ENCODE measurements at places on chromosomes 5 and 9. TPM values are rescaled to one million over a fixed set of nuclear protein-coding genes. Genes with fewer than 3 reads are reported as not detected.

Gene LRRTM2
- not detected for total RNA-seq

Gene NFIB
- 25.7 TPM for total RNA-seq

- no peaks in the 10 kb centered on the region for H3K27me3 ChIP-seq
- no peak for DNase-seq
- no peak overlapping the region for H3K4me3 ChIP-seq
Measured at GRCh38 chr5:6261256-6261655, 117.1 kb downstream of the MED10 start.

DNA sequence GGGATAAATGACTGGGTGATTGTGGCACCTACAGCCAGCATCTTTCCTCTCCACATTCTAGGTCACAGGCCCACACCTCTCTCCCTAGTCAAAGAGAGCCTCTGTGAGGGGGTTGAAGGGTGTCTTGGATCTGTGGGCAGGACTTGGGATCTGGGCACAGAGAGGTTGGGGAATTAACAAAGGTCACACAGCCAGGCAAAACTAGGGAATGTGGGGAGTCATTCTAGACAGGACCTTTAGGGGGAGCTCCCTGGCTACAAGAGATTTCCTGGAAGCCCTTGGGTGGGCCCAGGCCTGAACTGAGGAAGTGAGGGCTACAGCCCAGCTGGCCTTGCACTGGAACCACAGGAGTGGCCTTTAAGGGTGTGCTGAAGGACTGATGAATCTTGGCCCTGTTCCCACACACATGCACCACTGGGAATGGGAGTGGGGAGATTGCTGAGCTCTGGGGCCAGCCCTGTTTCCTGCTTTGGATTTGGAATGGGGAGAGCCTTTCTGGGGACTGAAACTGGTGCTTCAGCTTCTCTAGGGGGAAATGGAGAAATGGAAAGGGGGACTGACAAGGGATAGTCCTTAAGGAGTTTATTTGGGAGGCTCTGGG lies 12.4 kb upstream of the CXXC5 start:
- H3K27ac ChIP-seq: no peak overlapping the region
- no peak overlapping the region for H3K4me3 ChIP-seq
- peaks cover 35% of the 10 kb centered on the region for H3K4me1 ChIP-seq
- no peaks in the 10 kb centered on the region for H3K36me3 ChIP-seq
- no peaks in the 10 kb centered on the region for H3K27me3 ChIP-seq
- peak; percentile 73 for DNase-seq

Gene PCDHAC2
- 1.2 TPM for total RNA-seq

Gene CEL
- 0.48 TPM for total RNA-seq

GRCh38 chr5:122151640-122152039 lies 22.3 kb downstream of the ZNF474 start:
- H3K4me3 ChIP-seq: no peak overlapping the region
- no peaks in the 10 kb centered on the region for H3K27me3 ChIP-seq
- no peak overlapping the region for H3K27ac ChIP-seq
- H3K36me3 ChIP-seq: no peaks in the 10 kb centered on the region
- DNase-seq: no peak
- no peaks in the 10 kb centered on the region for H3K4me1 ChIP-seq

DNA sequence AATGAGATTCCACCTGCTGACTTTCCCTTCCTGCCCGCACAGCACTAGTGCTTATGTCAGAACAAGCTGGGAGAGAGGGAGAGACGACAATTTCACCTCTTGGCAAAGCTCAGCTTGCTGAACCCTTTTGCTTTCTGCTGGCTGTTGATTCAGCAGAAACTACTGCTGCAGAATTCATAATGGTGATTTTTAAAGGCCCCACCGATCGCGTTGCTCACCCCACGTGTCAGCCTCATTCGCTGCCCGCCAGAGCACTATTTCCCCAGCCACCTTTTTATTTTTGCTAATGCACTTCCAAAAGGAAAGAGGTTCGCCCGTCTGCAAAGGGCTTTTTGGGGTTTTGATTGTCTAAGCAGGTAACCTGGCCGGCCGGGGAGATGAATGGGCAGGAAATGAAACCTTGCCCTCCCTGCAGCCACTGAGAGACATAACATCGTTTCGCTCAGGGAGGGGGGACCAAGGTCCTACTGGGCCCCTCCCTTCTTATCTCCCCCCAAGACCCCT lies 1.3 kb downstream of the PPP2R2B start:
- DNase-seq: no peak
- no peak overlapping the region for H3K27ac ChIP-seq
- H3K36me3 ChIP-seq: no peaks in the 10 kb centered on the region

Gene PCDHA9
- total RNA-seq: not detected

DNA sequence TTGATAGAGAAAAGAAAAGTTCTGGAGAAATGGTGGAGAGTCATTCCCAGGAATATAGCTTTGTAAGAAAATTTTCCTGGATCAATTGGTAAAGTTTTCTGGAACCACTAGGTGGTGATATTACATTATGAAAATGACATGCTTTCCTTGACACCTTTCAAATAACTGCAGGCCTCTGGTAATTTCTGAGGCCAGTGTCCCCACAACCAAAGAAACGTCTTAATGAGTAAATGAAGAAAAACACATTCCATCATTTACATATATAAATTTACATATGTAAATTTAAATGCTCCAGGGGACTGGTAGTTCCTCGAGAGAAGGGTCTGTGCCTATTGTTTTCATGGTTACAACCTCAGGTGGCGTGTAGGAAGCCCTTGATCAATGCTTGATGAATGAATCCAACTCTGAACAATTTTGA lies 17.2 kb upstream of the RGS3 start:
- no peaks in the 10 kb centered on the region for H3K4me1 ChIP-seq
- no peak overlapping the region for H3K27ac ChIP-seq
- H3K4me3 ChIP-seq: no peak overlapping the region
- no peaks in the 10 kb centered on the region for H3K36me3 ChIP-seq

DNA sequence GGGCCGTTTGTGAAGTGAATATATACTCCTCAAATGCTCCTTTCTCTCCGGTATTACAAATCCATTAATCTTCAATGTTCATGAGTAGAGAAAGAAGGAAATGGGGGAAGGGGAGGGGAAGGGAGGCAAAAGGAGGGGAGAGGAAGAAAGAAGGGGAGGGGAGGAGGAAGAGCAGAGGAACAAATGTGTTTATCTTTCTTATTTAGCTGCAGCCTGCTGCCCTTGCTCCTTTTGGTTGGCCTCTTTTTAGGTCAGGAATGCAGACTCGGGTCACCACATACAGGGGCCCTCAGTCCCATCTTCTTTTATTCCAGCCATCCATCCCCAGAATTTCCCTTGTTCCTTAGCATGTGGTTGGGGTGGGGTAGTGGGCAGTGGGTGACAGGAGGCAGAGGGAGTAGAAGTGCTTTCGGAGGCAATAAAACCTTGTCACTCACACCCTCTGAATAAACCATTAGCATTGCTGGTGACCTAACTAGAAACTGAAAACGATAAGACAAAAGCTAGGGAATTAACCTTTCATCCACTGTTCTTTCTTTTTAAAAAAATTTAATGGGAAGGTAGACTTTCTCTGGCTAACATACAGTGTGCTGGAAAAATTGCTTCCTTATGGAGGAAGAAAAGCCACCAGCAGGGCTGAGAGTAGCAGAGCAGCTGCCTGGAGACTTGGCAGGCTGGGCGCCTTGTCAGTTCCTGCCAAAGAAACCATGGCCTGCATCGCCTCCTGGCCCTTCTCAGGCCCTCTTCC lies 16.8 kb upstream of the PRLR start:
- H3K4me3 ChIP-seq: no peak overlapping the region
- H3K27me3 ChIP-seq: no peaks in the 10 kb centered on the region
- no peaks in the 10 kb centered on the region for H3K36me3 ChIP-seq
- peak overlapping the region; percentile 69 for H3K27ac ChIP-seq
- DNase-seq: peak; percentile 70
- H3K4me1 ChIP-seq: peaks cover 24% of the 10 kb centered on the region

Gene CSF1R
- total RNA-seq: 60.8 TPM

- H3K27ac ChIP-seq: no peak overlapping the region
- H3K36me3 ChIP-seq: no peaks in the 10 kb centered on the region
- H3K4me1 ChIP-seq: no peaks in the 10 kb centered on the region
- H3K4me3 ChIP-seq: no peak overlapping the region
- DNase-seq: no peak
Measured at GRCh38 chr5:181218795-181219124, 4.3 kb upstream of the TRIM41 start.

DNA sequence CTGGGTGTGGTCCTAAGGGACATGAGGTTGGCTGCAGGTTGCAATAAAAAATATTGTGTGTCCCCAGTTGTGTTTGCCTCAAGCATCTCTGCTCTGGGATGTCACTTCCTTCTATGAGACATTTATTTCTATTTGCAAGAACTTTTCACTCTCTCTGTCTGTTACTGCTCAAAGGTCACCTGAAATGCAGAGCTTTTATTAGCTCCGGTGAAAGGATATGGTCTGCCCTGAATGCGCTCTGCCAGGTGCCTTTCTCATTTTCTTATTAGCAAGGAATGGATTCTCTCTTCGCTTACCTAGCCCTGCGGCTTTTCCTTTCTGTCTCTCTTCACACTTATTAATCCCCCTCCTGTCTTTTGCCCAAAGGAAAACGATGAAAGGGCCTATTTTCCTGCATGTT lies 526.1 kb downstream of the TMEM38B start:
- H3K4me1 ChIP-seq: no peaks in the 10 kb centered on the region
- DNase-seq: no peak
- no peak overlapping the region for H3K4me3 ChIP-seq
- no peak overlapping the region for H3K27ac ChIP-seq

DNA sequence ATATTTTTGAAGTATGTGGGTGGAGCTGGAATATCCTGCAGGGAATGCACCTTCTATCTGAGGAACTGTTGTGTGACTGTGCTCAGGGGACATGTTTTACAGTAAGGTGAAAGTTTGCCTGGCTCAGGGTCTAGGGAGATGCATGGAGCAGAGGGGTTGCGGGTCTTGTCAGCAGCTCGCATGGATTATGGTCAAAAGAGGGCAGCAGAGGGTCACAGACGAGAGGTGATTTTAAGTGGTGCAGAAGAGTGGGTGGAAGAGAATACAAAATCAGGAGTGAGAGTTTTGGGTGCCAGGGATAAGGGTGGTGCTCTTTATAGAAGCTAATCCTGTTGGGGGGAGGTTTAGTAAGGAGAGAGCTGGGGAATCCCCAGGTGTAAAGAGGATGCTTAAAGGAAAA lies 53.5 kb upstream of the GRIN3A start:
- H3K27ac ChIP-seq: no peak overlapping the region
- no peaks in the 10 kb centered on the region for H3K36me3 ChIP-seq
- DNase-seq: peak; percentile 72
- no peaks in the 10 kb centered on the region for H3K27me3 ChIP-seq
- no peaks in the 10 kb centered on the region for H3K4me1 ChIP-seq

Gene FAM163B
- 1.9 TPM for total RNA-seq

DNA sequence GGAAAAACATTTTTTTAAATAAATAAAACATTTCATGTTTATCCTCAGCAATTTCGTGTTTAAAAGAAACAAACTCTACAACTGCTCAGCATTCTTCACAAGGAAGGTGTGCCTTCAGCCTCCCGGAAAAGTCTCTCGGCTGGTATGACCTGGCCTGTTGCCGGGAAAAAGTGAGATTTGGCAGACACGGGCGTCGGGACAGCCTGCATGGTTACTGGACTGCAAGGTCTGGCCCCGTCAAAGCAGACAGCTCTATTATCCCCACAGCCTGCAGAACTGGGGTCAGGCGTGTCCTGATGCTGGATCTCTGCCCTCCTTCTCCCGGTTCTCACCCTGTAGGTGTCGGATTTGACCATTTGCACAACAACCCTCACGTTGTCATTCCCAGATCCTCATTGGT lies 120.3 kb upstream of the SPATA31C2 start:
- H3K4me1 ChIP-seq: no peaks in the 10 kb centered on the region
- H3K27me3 ChIP-seq: no peaks in the 10 kb centered on the region
- DNase-seq: peak; percentile 30
- H3K36me3 ChIP-seq: no peaks in the 10 kb centered on the region
- no peak overlapping the region for H3K4me3 ChIP-seq

Data from adrenal gland (tissue), 19 donors.